ENCODE measurements at places on chromosomes 1 and 21.

DNA sequence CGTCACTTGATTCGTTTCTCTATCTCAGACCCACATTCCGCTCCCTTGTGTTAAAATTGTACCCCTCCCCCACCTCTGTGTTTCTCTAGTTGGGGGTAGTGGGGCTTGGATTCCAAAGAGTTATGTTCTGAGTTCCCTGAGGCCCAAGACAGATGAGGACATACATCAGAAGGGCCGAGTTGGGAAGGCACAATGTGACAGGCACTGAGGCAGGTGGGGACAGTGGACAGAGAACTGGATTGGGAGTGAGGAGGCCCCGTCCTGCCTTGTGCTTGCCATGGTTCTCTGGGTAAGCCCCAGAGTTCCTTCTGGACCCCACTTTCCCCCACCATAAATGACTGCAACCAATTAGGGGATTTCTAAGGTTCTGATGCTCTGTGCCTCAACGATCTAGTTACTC lies 80.5 kb upstream of the ETV3 start:
- no peak for DNase-seq

GRCh38 chr1:18486195-18486594 lies 5.5 kb downstream of the KLHDC7A start:
- no peak for DNase-seq

- DNase-seq = no peak
Observed at GRCh38 chr1:244448279-244449036, 3.3 kb downstream of the ADSS2 start.

DNA sequence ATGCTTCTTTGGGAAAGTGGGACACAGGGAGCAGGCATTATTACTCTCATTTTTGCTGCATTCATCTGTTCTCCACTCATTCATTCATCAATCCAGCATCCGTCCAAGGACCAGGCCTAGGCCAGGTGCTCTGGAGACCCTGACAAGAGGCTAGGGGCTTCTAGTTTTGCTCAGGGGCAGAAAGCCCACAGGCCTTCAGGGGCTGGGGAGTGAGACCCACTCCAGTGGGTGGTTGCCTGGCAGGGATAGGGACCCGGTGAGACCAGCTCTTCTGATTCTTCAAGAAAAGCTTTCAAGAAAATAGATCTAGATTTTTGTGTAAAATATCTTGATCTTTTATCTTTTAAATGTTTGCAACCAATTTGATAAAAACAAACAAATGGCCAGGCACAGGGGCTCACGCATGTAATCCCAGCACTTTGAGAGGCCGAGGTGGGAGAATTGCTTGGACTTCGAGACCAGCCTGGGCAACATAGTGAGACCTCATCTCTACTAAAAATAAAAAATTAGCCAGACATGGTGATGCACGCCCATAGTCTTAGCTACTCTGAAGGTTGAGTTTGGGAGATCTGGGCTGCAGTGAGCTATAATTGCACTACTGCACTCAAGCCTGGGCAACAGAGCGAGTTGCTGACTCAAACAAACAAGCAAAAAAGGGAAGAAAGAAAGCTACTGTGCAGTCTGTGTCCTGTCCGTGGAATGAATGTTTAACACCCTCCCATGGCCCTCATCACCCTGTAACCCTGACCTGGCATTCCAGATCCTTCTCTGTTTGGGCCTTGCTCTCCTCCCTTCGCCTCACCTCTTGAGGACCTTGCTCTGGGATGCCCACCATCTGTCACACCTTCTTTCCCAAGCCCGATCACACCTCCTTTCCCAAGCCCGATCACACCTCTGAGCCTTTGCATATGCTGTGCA lies 17.3 kb upstream of the LRP8 start:
- no peak for DNase-seq

DNA sequence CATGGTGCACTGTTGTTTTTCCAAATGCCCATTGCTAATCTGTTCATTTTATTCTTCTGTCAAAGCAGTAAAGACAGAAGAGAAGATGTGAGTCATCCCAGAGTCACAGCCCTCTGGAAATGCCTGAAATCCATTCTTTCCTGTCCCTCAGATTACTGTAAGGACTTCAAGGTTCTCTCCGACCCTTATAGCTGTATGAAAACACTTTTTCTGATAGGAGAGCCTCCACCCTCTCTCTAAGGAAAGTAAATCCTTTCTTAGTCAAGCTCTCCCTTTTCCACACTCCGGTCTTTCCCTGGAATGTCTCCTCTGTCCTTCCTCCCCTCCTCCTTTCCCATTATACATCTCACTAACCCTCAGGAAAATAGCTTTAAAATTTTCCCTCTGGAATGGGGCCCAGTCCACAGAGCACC lies 3.5 kb upstream of the PRDX6 start:
- no peak for DNase-seq

GRCh38 chr1:151819976-151820623 lies 11.5 kb downstream of the RORC start:
- DNase-seq = no peak

- DNase-seq = no peak
Observed at GRCh38 chr1:110068646-110069403, 1.6 kb downstream of the ALX3 start.

DNA sequence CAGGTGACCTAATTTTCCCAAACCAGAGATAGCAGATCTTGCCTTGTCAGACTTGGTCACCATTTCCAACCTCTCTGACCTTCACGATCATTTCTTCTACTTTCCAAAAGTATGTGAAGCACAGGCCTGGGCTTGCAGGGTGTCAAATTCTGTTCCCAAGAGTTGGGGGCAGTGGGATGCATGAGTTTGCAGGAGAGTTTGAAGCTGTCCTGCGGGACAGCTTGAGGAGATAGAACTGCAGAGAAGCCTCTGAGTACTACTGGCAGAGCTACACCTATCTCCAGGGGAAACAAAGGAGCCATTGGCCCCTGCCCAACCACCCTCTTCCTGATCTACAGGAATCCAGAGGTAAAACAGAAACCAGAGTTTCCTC lies 11.3 kb downstream of the TXNIP start:
- no peak for DNase-seq

DNA sequence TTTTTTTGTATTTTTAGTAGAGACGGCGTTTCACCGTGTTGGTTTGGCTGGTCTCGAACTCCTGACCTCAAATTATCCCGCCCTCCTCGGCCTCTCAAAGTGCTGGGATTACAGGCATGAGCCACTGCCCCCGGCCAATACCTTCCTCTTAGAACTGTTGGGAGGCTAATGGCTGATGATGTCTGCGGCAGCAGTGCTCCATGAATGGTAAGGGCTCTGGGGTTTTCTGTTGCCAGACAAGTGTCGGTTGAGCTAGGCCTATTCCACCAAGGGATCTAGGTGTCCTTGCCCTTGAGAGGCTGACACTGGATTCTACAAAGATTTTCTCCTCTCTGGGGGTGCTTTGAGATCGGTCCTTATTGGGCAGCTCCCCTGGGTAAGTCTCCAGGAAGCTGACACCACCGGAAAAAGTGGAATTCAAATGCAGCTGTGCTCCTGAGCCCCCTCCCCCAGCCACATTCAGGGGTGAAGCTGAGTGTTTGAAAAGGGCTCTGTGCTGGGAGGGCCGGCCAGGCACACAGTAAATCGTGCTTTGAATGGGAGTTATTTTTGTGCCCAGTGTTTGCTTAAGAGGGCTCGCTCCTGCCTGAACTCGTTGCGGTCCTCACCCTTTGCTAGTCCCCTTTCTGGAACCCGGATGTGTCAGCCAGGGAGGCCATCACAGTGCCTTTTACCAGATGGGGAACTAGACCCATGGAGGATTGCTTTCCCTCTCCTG lies 5.2 kb downstream of the SOX13 start:
- DNase-seq = no peak

DNA sequence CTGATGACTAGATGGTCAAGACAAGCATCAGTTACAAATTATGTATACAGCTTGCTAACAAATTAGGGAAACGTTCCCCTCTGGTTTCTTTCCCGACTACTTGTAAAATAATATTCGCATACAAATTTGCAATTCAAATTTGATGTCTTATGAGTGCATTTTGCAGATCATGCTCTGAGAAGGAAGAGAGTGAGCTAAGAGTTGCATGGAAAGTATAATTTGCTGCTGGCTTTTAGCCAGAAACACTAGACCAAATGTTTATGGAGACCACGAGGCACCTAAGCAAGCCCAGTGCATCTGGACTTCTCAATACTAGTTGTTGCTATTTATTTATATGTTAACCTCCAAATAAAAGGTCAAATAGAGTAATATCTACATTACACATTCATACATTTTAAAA lies 216.0 kb downstream of the SMYD3 start:
- no peak for DNase-seq

DNA sequence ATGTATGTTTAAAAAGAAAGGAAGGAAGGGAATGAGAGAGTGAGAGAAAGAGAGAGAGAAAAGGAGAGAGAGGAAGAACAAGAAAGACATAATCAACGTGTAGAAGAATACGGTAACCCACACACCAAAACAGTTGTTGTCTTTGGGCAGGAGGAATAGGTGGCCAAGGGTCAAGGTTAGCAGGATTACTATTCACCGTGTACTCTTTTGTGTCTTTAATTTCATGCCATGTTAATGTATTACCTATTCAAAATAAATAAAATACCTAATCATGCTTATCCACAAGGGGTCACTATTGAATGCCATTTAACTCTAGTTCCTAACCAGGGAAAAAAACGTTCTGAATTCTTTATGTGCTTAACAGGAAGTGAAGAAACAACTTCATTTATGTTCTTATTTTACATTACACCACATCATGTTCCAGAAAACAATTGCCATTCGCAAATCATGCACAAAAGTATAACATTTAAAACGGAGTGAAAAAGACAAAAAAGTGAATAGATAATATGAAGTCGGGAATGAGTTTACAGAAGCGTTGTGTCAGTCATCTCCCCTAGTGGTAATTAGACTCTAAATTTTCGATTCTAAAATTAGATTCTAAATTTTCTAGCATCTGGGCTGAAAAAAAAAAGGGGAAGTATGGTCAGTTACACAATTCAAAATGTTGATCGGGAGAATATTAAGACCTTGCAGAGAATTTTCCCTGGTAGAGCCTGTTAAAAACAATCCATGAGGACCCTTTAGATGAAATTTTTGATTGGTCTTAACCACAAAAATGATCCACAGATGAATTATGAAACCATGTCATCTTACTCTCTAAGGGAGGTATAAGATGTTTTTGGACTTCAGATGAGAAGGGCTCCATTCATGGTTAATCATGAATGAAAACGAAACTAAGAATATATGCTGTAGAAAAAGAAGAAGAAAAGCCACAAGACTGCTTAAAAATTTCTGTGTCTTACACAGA lies 700 bp upstream of the KMO start:
- peak; percentile 23 for DNase-seq

DNA sequence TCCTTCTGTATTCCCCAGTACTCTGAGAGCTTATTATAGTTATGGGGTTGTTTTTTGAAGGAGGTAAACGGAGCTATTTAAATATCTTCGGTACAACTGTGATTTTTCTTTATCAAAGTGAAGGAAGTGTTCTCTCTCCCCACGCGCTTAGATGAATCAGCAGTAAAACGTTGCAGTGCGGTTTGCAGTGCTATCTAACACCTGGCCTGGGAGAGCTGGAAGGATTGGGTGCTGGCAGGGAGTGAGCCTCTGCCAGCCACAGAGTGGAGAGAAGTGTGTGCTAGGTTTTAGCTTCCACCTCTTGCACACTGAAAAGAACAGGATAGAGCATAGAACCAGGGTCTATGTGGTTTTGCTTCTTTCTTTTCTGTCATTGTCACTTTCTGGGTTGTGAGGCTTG lies 165.9 kb downstream of the SDCCAG8 start:
- peak; percentile 74 for DNase-seq

GRCh38 chr1:230509281-230509977 lies 83.3 kb upstream of the PGBD5 start:
- DNase-seq = no peak

GRCh38 chr21:16969636-16970035 lies 543.2 kb upstream of the CXADR start:
- DNase-seq = no peak

DNA sequence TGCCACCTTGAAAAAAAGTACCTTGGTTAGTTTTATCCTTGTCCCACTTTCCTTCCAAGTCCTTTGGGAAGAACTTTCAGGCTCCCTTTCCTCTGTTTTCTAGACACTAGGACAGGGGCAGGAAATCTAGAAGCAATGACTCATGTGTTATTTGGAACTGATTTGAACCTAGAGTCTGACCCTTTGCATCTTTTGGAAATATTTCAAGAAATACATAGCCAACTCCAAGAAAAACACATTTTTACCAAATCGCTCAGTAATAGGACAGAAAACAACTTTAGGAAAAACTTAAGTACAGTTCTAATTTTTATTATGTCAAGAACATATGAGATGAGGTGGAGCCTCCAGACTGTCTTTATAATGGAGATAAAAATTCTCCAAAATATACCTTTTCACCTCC lies 292.4 kb downstream of the PTBP2 start:
- DNase-seq = no peak

DNA sequence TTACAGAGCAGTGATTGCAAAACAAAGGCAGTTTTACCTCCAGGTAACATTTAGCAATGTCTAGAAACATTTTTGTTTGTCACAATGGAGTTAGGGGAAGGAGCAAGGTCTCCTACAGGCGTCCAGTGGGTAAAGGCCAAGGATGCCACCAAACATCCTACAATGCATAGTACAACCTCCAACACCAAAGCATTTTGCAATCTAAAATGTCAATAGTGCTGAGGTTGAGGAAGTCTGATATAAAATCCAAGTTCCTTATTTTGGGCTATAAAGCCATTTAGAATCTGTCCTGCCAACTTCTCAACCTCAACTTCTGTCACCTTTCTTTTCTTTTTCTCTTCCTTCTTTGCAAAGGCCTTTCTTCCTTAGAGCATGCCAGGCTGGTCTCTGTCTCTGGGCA lies 111.2 kb downstream of the FASLG start:
- peak; percentile 2 for DNase-seq

GRCh38 chr1:93735722-93736121 lies 54.1 kb upstream of the BCAR3 start:
- DNase-seq = no peak

- no peak for DNase-seq
Observed at GRCh38 chr1:117654493-117655219, 48.8 kb downstream of the TENT5C start.

DNA sequence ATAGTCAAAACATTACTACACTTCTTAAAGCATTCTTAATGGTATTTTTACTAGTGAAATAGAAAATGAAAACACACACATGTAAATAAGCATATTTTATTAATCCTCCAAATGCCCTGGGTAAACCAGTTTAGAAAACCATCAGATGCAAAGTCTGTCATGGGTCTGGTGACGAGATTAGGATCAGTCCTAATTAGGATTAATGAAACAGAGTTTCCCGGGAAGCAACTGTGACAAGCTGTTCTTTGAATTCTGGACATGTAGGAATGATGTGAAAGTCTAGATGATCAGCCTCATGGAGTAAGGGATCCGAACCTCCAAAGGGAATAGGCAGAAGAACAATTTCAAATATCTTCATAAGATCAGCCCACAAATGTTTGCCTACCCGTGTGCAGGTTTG lies 250.2 kb downstream of the KIF26B start:
- DNase-seq = no peak

DNA sequence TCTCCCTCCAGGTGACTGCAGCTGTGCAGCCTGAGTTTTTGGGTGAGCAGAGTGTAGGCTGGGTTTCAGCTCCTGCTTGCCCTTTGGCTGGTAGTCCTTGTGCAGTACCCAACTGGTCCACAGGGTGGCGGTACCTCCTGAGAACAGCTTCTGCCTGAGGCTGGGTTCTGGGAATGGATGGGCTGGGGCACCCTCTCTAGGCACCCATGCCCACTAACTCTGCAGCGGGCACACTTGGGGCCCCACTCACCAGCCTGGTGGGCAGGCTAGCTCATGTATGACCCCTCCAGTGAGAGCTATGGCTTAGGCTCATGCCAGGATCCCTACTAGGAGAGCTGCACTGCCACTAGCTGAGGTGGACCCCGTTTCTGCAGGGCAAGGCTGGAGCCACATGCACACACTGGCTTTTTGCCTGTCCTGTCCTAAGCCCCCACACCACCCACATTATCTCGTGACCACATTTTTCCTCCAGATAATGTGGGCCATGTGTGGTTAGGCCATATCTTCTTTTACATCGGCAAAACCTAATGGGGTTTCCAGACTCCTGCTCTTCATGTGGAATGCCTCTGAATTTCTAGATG lies 15.5 kb upstream of the GSTM4 start:
- peak; percentile 67 for DNase-seq
